GM23338 (cell line): ENCODE measurements at places on chromosomes 6 and 20.

- peaks cover 9% of the 10 kb centered on the region; the same call in 1 of the 2 replicates for H3K27me3 ChIP-seq
- no peaks in the 10 kb centered on the region for H3K36me3 ChIP-seq
- H3K4me3 ChIP-seq, result no peak overlapping the region
- peaks cover 13% of the 10 kb centered on the region for H3K4me1 ChIP-seq
- peak; percentile 48 for DNase-seq
Measured at GRCh38 chr6:140636908-140637402, 1262.5 kb upstream of the CITED2 start.

DNA sequence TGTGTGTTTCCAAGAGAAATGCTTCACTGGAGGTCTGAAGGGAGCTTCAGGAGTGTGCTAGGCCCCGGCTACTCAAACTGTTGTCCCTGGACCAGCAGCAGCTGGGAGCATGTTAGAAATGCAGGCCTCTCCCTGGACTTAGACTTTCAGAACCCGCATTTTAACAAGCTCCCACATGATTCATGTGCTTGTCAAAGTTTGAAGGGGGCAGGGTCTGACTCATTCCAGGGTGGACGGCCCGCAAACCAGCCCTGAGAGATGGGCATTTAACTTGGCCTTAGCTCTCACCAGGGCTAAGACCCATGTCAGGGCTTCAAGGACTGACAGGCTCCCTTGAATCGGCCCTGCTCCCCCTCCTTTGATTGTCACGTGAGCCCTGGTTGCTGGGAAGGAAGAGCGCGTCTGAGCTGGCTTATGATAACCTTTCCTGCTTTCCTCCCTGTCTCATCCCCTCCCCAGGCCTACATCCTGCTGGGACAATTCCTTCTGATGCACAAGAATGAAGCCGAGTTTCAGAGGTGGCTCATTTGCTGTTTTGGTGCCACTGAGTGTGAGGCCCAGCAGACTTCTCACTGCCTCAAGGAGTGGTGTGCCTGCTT is 35.5 kb downstream of the BANF2 start:
- no peaks in the 10 kb centered on the region for H3K4me1 ChIP-seq
- H3K36me3 ChIP-seq, result no peaks in the 10 kb centered on the region
- no peak overlapping the region for H3K27ac ChIP-seq
- no peaks in the 10 kb centered on the region for H3K27me3 ChIP-seq
- H3K4me3 ChIP-seq, result no peak overlapping the region

DNA sequence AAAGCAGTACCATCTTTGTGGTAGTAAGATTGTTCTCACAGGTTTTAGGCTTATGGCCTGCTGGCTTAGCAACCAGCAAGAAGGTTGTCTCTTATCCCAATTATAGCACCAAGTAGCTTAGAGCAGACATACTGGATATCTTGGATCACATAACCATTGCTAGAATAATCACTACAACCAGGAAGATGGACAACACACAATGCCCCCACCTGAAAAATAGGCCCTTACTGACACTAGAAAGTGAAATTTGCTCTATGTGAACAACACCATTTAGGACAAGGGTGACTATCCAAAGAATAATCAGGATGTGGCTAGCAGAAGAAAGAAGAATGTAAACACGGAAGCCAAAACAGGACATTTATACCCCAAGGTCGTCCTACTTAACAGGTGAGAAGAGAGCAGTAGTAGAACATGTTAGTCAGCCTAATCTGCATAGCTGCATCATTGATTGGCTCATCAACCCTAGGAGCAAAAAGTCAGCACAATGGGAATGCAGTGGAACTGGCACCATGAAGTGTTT is 172.7 kb upstream of the MARCKS start:
- H3K27ac ChIP-seq, result no peak overlapping the region
- no peaks in the 10 kb centered on the region for H3K36me3 ChIP-seq
- H3K27me3 ChIP-seq, result no peaks in the 10 kb centered on the region
- H3K4me3 ChIP-seq, result no peak overlapping the region

GRCh38 chr6:352896-353470 is 38.6 kb upstream of the IRF4 start:
- peaks cover 6% of the 10 kb centered on the region; the same call in 1 of the 2 replicates for H3K36me3 ChIP-seq
- no peak overlapping the region for H3K4me3 ChIP-seq
- H3K27ac ChIP-seq, result no peak overlapping the region
- no peaks in the 10 kb centered on the region for H3K27me3 ChIP-seq

- no peak overlapping the region for H3K4me3 ChIP-seq
- peaks cover 2% of the 10 kb centered on the region; the same call in 1 of the 2 replicates for H3K36me3 ChIP-seq
- DNase-seq, result no peak
- 0 out of 2 replicates have a peak, but pooled peaks cover 4% of the 10 kb centered on the region for H3K27me3 ChIP-seq
Measured at GRCh38 chr6:166017032-166017635, 150.5 kb downstream of the TBXT start.

GRCh38 chr6:144856622-144857021 is 571.5 kb downstream of the UTRN start:
- no peaks in the 10 kb centered on the region for H3K27me3 ChIP-seq
- DNase-seq, result no peak
- no peaks in the 10 kb centered on the region for H3K4me1 ChIP-seq

DNA sequence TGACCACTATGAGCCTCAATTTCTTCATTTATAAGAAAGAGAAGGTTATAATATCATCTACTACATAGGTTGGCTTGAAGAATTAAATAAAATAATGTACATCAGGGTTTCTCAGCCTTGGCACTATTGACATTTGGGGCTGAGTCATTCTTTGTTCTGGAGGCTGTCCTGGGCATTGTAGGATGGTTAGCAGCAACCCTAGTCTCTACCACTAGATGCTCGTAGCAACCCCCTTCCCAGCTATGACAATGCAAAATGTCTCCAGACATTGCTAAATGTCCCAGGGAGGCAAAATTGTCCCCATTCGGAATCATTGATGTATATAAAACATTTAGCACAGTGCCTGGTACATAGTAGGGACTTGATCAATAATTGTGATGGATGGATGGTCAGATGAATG is 152.1 kb downstream of the KHDC1L start:
- no peak overlapping the region for H3K4me3 ChIP-seq
- peaks cover 23% of the 10 kb centered on the region for H3K4me1 ChIP-seq
- peak; percentile 17 for DNase-seq
- H3K27me3 ChIP-seq, result no peaks in the 10 kb centered on the region

DNA sequence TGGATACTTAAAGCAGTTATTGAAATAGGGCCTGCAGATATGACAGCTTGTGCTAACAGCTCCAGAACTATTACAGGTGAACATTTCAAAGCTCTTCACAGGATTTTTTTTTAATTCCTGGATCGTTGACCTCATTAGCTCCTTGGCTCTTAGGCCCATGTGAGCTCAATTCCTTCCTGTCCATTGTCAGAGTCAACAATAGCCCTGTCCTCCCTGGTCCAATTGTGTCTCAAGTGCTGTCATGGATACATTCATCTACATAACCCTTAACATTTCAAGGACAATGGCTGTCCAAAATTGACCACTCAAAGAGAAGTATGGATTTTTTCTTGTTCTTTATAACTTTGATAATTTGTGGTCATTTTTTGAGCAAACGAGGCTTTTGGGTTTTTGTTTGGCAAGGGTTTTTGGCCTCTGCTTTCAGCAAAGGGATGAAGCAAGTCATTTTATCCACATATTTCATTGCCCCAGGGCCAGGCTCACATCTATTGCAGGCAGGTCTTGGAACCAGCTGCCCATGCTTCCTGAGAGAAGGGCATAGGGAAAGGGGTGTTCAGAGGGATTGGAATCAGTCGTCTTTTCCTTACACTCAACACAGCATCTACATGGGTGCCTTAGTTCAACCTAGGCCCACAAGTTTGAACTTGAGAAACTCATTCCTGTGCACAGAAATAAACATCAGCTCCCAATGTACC is 282.1 kb downstream of the TPBG start:
- no peaks in the 10 kb centered on the region for H3K27me3 ChIP-seq
- H3K4me1 ChIP-seq, result no peaks in the 10 kb centered on the region
- H3K4me3 ChIP-seq, result no peak overlapping the region
- no peaks in the 10 kb centered on the region for H3K36me3 ChIP-seq
- no peak overlapping the region for H3K27ac ChIP-seq

DNA sequence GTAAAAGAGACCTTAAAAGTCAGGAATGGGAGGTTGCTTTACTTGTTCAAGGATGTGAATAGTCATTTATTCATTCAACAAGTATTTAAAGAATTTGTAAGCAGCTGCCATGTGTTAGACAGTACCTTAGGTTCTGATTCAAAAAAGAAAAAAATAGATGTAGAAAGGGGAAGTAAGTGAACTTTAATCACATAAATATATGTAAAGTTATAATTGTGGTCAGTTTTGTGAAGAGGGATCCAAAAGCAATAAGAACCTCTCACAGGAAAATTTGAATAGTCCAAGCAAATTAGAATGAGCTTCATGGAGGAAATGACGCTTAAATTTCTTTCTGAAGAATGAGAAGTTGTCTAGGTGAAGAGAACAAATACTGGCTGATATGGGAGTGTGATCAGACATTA is 596.1 kb upstream of the CITED2 start:
- no peaks in the 10 kb centered on the region for H3K36me3 ChIP-seq
- no peak overlapping the region for H3K4me3 ChIP-seq
- H3K4me1 ChIP-seq, result peaks cover 8% of the 10 kb centered on the region; the same call in 1 of the 2 replicates

DNA sequence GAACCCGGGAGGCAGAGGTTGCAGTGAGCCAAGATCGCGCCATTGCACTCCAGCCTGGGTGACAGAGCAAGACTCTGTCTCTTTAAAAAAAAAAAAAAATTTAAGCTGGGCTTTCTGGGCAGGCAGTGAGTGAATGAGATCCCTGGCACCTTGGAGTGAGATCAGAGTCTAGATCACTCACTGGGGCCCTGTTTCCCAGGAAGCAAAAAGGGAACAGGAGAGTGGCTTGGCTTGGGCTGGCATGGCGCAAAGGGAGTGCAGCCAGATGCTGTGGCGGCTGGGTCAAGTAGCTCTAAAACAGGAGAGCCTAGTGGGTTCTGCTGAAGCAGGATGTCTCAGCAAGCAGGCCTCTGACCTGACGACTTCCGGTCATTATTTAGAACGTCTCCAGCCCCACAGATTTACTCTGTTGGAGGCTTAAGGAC is 10.4 kb downstream of the PLCG1 start:
- DNase-seq, result peak; percentile 27
- peaks cover 11% of the 10 kb centered on the region for H3K4me1 ChIP-seq
- H3K27me3 ChIP-seq, result no peaks in the 10 kb centered on the region
- no peaks in the 10 kb centered on the region for H3K36me3 ChIP-seq
- 0 out of 2 replicates have a peak overlapping the region, but pooled peaks have one; percentile 32 for H3K27ac ChIP-seq
- no peak overlapping the region for H3K4me3 ChIP-seq

- no peak overlapping the region for H3K4me3 ChIP-seq
- peaks cover 14% of the 10 kb centered on the region for H3K4me1 ChIP-seq
- DNase-seq, result no peak
- H3K27me3 ChIP-seq, result no peaks in the 10 kb centered on the region
Measured at GRCh38 chr20:62160253-62160652, 16.7 kb downstream of the SS18L1 start.

- no peaks in the 10 kb centered on the region for H3K36me3 ChIP-seq
- H3K4me1 ChIP-seq, result peaks cover 28% of the 10 kb centered on the region
- no peaks in the 10 kb centered on the region for H3K27me3 ChIP-seq
- H3K27ac ChIP-seq, result 0 out of 2 replicates have a peak overlapping the region, but pooled peaks have one; percentile 55
- DNase-seq, result no peak
- H3K4me3 ChIP-seq, result no peak overlapping the region
Measured at GRCh38 chr6:29641430-29642148, 8.6 kb upstream of the GABBR1 start.
